ENCODE measurements at places on chromosomes 16 and 17.

- DNase-seq: peak; percentile 95
Measured at GRCh38 chr17:83199500-83200201, 120.2 kb downstream of the METRNL start.

- peak; percentile 36 for DNase-seq
Measured at GRCh38 chr17:8803531-8804420, 4.6 kb upstream of the MFSD6L start.

GRCh38 chr17:32152130-32152529, 9.8 kb downstream of the RHOT1 start:
- no peak for DNase-seq

DNA sequence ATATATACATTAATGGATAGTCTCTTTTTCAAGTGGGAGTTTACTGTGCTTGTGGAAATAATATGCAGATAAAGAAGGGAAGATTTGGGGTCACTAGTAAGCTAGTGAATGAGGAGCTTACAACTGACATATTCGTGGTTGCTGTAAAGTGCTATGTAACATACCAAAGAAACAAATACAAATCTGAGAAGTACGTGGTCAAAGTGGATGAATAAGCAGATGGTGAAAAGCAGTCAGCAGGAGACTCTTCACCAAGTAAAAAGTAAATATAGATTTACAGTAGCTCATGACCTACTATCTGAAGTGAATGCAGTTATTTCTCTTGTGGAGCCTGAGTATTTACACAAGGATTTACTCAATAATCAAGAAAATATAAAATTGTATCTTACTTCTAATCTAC, 136.6 kb upstream of the ELAC2 start:
- DNase-seq: no peak

DNA sequence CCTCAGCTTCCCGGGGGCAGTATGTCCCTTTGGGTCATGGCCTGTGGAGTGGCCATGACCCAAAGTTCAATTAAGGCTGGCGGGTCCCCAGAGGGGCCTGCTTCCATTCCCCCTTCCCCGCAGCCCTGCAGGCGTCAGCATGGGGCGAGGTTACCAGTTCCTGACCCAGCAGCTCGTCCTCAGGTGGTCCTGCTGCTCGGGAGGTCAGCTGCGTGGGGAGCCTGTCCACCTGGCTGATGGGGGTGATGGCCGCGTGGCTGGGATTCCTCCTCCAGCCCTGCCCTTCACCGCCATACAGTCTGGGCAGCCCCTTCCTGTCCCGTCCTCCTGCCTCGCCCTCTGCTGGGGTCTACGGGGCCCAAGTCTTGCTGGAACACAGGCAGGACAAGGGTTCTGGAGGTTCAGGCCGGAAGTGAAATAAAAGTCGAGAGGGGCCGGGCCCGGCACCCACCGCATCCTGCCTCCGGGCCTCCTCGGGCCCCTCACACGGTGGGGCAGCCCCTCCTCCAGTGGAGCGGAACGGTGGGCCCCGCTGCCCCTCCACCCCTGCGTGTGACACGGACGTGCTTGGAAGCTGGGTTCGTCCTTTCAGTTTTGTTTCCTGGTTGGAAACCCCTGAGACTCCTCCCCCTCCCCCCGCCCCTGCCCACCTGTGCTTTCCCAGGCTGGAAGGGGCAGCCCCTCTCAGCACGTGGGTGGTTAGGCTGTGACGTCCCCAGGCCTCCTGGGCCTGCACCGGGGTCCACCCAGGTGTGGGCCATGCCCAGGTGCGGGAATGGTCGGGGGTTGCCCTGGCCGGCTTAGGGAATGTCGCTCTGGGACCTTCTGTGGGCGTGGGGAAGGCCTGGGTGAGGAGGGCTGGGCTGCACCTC, 6.8 kb downstream of the UBALD2 start:
- DNase-seq: peak; percentile 84

- no peak for DNase-seq
Measured at GRCh38 chr17:42246515-42246914, 29.7 kb downstream of the STAT5B start.

DNA sequence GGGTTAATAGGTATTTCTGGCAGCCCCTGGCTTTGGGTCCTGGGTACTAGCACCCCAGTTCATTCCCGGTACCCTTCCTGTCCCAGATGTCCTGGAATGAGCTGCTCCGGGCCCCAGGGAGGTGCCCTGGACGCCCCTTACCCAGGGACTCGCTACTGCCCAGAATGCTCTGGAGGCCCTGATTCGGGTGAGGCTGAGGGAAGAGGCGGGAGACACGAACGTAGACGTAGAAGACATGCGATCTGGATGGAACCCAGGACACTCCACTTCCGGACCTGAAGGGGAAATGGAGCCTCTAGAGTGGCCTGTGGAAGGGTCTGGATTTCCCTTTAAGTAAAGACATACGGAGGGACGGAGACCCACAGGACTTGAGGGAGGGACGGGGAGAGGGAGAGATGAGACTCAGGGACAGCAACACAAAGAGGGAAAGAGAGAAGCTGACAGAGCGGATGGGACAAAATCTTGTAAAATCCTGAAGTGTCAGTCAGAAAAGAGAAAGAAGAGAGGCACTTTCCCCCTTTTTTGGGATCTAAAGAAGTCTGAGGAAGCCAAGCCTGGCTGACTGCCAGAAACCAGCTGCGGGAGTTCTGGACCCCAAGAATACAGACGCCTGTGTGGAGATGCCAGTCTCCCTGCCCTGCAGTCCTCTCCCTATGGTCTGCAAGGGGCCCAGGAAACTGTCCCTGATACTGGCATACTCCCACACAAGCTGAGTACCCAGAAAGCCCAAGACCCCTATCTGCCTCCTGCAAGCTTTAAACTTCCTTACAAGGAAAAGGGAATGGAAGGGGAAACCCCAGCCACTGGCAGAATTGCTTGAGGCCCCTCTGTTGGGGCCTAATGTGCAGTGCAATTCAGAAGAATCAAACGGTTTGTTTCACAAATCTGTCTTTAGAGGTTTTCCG, 1.0 kb upstream of the HOXB13 start:
- no peak for DNase-seq

- DNase-seq: no peak
Measured at GRCh38 chr16:30585022-30585399, 486 bp downstream of the ZNF785 start.

DNA sequence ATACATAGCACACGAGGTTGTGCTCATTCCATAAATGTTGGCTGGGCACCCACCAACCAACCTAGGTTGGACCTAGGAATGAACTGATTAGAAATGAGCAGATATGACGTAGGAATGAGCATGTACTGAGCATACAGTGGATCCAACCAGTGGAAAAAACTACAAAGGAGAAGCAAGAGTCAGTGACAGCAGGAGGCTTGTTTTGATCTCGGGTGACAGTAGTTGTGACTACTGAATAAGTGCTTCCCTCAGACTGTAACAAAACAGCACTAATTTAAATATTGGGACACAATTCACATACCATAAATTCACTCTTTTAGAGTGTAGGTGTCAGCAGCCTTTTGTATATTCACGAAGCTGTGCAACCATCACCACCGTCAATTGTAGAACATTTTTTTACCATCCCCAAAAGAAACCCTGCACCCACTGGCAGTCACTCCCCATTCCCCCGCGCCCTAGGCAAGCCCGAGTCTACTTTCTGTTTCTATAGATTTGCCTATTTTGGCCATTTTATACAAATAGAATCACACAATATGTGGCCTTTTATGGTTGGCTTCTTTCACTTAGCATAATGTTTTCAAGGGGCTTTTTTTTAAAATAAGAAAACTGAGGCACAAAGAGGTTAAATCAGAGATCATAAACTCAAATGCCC, 7.0 kb downstream of the VAC14 start:
- DNase-seq: no peak

DNA sequence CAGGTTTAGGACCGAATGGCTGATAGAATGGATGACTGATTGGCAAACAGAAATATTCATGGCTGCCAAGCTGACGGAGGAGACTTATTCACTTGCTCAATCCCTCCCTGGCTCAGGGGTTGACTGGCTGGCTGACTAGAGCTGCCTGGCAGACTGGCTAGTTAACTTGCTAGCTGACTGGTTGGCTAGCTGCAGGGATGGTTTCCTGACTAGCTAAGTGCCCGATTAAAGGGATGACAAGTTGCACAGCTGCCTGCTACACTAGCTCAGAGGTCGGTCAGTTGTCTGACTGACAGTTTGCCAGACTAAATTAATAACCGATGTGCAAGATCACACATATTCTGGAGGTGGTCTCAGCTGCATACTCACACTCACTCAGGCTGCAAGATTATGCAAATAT, 1208.4 kb upstream of the CDH8 start:
- no peak for DNase-seq

GRCh38 chr17:33802349-33803198, 452.5 kb upstream of the CCL2 start:
- no peak for DNase-seq

GRCh38 chr17:31780483-31780882, 78.6 kb downstream of the COPRS start:
- peak; percentile 37 for DNase-seq

GRCh38 chr16:31354394-31355291, at the start of gene ITGAX:
Gene ITGAX, plus strand, starts transcription at chr16:31355176. Its CDS starts 79 bp downstream, at chr16:31355255.
- peak; percentile 68 for DNase-seq

- no peak for DNase-seq
Measured at GRCh38 chr16:64749346-64749745, 372.5 kb downstream of the CDH11 start.

- no peak for DNase-seq
Measured at GRCh38 chr16:31718998-31719397, 154.6 kb upstream of the ZNF267 start.

DNA sequence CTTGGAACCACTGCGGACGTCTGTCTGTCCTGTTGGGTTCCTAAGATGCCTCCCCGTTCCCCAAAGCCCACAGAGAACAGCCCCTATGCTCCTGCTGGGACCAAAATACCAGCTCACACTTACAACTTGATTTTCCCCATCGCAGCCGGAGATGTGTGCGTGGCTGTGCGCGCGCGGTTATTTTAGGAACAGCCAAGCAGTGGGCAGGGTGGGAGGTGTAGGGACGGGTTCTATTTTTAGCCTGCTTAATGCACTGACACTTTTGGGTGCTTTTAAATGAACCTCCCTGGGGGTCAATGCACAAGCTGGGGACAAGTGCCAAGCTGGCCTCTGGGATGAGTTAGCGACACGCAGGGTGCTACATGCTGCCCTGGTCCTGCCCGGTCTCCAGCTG, 74.1 kb downstream of the KLHDC4 start:
- no peak for DNase-seq

DNA sequence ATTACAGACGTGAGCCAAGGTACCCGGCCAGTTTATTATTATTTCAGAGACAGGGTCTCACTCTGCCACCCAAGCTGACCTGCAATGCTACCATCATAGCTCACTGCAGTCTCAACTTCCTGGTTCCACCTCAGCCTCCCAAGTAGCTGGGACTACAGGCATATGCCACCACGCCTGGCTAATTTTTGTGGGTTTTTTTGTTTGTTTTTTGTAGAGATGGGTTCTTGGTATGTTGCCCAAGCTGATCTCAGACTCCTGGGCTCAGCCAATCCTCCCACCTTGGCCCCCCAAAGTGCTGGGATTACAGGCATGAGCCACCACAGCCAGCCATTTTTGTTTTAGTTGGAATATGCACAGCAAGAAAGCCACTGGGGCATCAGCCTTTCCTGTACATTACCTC, 115.7 kb downstream of the MRM1 start:
- DNase-seq: no peak

- DNase-seq: peak; percentile 92
Measured at GRCh38 chr17:46922804-46923635, at the start of gene GOSR2. Gene GOSR2, plus strand, starts transcription at chr17:46923160. Its CDS starts 33 bp downstream, at chr17:46923193.

DNA sequence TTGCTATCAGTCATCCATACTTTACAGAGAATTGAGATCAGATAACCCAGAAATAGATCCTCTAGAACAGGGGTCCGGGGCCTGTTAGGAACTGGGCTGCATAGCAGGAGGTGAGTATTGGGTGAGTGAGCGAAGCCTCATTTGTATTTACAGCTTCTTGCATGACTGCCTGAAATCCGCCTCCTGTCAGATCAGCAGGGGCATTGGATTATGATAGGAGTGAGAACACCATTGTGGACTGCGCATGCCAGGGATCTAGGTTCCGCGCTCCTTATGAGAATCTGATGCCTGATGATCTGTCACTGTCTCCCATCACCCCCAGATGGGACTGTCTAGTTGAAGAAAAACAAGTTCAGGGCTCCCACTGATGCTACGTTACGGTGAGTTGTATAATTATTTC, 13.0 kb upstream of the SCIMP start:
- no peak for DNase-seq

DNA sequence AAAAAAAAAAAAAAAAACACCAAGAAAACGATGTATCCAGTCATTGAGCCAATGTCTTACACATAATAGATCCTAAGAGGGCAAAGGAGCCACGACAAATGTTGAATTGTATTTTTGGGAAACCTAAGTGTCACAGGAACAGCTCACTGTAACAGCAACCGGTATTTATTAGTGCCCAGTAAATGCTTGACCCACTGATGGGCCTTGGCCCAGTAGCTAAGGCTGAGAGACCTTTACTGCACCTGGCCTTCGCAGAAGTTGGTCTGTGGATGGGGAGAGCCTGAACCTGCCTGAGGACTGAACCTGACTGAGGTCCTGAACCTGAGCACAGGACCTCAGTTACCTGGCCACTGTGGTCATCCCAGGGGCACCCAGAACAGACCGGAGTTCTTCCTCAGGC, 65.0 kb upstream of the TBX2 start:
- no peak for DNase-seq

Data from common myeloid progenitor, CD34-positive (primary cell).